ENCODE measurements at places on chromosomes 6 and 20.

DNA sequence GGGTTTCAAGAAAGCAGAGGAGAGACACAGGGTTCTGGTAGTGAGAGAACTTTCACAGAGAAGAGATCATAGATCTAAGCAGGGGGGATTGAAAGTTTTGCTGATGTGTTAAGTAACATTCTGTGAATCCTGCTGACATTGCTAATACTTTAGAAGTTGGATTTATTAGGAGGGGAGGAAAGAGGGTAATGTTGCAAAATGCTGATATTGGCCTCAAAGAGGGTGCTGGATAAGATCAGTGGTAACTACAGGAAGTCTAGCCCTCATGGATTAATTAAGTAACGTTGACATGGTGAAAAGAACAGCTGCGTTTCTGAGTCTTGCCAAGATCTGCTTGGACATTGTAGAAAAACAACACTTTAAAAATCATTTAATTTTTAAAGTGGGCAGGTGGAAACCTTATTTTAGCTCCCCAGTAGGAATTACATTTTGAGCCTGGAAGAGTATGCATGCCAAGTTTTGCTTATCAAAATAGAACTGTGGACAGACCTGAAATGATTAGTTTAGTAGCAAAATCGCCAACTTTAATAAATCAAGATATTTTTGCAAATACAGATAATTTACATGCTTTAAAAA, 606.0 kb upstream of the HTR1E start:
- no peak for DNase-seq

DNA sequence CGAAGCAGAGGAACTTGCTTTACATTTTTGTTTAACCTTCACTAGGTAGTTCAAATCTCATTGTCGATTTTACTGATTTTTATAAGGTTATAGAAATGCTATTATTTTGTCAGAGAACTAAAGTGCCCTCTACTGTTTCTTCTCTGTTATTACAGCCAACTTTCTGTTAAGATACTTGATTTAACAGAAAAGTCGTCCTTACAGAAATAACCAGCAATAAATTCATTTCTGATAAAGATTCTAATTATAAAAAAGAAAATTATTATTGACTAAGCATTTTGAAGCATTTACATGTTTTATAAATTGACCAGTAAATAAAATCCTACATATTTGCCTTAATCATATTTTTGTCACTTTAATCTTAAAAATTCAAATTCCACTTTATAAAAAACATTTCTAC, 60.8 kb downstream of the OGFRL1 start:
- DNase-seq, result no peak

DNA sequence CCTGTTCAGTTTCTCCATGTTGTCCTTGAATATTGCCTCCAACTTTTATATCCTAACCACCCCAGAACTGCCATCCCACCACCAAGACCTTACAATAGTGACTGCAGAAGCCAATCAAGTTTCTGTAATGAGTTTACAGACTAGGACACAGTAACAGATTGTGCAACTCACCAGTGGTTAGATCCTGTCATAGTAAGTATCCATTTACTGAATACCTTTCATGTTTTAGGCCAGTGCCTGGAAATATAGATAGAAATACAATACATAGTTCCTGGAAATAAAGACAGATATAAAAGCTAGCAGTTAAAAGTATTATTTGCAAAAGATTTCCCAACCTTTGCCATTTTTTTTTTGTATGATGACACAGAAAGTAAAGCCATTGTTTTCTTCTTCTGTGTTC, 471.8 kb upstream of the BTBD3 start:
- no peak for DNase-seq

DNA sequence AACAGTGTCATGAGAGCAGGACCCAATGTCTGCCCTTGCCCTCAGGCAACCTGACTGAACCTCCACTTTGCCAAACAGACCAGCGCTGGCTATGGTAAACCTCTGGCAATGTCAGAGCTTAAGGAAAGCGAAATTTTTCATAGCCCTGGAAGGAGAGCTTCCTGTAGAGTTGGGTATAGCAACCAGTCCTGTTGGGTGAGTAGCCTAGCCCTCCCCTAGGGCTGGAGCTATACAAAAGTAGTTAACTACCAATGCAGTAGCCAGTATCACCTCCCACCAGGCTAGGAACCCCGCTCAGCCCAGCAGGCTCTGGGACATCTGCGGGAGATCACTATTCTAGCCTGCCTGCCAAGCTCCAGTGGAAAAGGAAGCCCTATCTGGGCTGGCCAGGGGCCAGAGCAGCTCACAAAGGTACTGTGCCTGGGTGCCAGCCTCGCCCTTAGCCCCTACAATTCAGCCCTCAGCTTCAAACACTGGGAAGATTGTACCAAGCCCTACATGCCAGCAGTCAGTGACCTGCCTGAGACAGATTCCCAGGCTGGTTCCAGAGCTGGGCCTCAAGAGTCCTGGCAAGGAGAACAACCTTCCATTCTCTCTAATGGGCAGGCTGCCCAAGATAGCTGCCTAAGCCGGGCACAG, 7.9 kb downstream of the WFDC3 start:
- no peak for DNase-seq

DNA sequence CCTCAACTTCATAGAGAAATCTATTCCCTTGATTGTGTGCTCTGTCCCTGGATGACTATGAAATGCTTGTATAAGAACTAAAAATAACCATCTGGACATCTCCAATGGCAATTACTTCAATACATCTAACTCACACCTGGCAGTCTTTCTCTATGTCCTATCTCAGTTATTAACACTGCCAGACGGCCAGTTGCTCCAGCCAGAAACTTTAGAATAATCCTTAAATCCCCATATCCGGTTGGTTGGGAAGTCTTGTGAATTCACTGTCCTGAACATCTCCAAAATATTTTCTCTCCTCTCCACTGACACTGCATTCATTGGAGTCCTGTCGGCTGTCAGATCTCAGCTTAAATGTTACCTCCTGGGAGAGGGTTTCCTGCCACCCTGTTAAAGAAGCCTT, 12.2 kb upstream of the LAMA2 start:
- DNase-seq, result no peak

Measured in AG09319 (cell line).